ENCODE measurements at places on chromosomes 5 and 9. TPM values are rescaled to one million over a fixed set of nuclear protein-coding genes. Genes with fewer than 3 reads are reported as not detected.
A peak's percentile ranks its signal among the peaks of the same experiment; 100 is the strongest.

The STRBP gene
- polyA plus RNA-seq: 7.7 TPM

The CCDC192 gene
- polyA plus RNA-seq: not detected

The C5orf46 gene
- 0.66 TPM for polyA plus RNA-seq

The RAB3C gene
- polyA plus RNA-seq: 0.66 TPM

The PLPPR1 gene
- 0.50 TPM for polyA plus RNA-seq

The SPATA31D1 gene
- polyA plus RNA-seq: not detected

The FOXD4L3 gene
- polyA plus RNA-seq: not detected

DNA sequence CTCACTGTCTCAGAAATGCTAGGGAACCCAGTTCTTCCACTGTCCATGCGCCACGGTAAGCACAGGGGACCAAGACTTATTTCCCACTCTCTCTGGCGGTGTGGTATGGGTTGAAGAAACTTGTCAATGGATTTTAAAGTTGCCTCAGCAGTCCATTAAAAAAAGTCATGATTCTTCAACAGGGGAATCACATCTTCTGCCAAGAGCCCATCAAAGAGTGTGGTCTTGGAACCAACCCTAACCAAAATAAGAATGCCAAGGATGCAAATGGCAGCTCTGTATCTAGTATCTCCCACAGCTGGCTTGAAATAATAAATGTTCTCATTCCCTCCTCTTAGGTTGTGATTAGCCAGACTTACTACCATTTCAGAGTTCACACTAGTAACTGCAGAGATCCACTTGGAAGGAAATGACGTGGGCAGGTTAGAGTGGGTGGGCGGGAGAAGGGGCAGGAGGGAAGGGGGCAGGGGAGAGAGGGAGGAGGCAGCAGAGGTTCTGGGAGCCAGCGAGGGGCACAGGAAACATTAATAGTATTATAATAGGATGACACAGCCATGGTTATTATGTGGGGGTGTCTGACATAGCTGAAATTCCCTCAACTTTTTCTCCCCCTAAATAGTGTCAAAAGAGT lies 17.6 kb downstream of the PTCH1 start:
- no peak for DNase-seq

DNA sequence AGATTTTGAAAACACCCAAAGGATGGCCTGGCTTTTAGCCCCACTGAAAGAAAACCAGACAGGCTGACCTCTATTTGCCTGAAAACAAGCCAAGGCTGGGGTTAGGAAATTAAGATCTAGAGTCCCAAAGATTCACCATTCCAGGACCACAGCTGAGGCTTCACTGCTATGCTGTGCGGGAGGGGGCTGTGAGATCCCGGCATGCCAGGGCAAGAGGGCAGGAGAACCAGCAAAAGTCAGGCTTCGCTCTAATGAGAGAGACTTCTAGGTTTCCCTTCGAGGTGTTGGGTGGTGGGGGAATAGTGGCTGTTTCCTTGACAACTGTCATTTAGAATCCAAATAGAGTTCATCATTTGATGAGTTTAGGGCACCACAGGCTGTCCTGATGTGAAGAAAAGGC lies 152.9 kb upstream of the NFIB start:
- DNase-seq: no peak

DNA sequence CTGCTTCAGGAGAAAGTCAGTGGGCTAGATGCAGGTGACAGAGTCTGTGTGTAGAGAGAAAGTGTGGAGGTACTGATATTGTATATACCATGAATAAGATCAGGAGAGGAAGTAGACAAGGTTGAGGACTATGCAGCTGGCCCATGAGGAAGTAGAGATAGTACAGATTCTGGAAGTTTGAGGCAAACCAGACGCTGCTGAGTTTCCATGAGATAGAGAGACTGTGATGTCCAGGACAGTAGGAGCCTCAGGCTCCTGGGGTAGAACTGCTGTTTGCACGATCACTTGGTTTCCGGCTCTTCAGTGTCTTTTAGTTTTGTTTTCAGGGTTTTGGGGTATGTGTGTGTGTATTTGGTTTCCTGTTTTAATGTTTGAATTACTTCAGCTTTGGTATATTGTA lies 13.6 kb downstream of the OTULINL start:
- DNase-seq: no peak

GRCh38 chr9:131666774-131667173 lies 73.1 kb downstream of the RAPGEF1 start:
- no peak for DNase-seq

DNA sequence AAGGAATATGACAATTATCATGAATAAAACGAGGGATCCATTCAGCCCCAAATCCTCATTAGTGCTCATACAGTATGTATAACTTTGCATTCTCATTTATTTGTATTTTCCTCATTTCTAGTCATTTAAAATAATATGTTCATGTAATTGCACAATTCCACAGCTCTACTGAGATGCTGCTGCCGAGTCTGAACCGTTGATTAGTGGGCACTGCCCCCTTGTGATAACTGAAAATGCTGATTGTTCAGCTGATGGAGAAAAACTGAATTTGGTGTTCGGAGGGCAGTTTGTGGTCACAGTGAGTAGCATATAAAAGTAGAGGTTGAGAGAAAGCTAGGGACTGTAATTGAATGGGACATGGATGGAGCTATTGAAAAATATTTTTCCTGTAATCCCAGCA lies 12.2 kb upstream of the GPR151 start:
- DNase-seq: peak; percentile 29

GRCh38 chr5:123845356-123846100 lies 333.6 kb downstream of the CSNK1G3 start:
- DNase-seq: no peak

DNA sequence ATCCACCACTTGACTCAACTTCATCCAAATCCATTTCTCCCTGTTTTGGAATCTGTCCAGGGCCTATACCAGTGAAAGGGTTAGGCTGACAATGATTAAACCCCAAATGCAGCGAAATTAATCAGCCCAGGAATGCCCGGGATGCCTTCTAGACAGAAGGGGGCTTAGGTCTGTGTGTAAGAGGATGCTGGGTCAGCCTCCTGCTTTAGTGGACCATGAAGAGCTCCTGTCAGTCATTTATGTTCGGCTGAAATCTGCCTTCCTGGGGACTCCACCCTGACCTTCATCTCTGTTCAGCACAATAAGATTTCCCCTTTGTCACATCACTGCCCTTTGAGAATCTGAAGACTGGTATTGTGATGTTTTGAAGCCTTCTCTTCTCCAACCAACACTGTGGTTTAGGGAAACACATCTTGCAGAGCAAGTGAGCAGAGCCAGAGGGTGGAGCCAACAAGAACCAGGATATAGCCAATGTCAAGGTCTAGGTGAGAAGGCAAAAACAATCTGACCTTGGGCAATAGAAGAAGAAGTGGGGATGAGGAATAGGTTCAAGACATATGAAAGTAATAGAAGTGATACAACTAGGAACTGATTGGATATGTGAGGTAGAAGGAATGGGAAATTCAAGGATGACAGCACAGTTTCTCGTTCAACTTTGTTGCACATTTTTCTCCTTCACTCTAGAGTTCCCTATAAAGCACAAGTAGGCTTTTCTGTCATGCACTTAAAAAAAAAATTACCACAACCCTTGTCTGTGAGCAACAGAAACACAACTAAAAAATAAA lies 234.4 kb downstream of the ARHGAP26 start:
- no peak for DNase-seq

GRCh38 chr9:132986114-132986513 lies 7.6 kb downstream of the GFI1B start:
- DNase-seq: no peak

- DNase-seq: no peak
Measured at GRCh38 chr5:110104060-110104725, 414.5 kb downstream of the MAN2A1 start.

GRCh38 chr9:34957492-34958410 lies at the start of gene PHF24:
Gene PHF24, plus strand, starts transcription at chr9:34958285. Its CDS starts 13,014 bp downstream, at chr9:34971299.
- DNase-seq: no peak

DNA sequence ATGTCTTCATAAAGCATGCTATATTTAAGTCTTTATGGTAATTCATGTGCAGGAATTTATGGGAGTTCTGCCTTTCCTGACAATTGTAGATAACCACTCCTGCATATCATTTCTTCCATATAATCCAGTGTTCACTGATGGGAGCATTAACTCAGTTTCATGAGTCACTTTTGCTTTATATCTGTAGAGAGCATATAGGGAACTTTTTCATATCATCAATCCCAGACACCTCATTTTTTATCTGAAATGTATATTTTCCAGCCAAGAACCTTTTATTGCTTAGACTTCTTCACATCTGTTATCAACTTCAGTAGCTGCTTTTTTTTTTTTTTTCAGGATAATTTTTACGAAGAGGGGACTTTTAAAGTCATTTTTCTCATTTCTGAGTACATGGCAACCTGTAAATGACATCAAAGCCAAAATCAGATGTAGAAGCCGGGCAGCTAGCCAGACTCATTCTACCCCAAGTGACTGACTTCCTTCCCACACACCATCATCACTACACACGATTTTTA lies 41.1 kb downstream of the NFX1 start:
- DNase-seq: peak; percentile 79

DNA sequence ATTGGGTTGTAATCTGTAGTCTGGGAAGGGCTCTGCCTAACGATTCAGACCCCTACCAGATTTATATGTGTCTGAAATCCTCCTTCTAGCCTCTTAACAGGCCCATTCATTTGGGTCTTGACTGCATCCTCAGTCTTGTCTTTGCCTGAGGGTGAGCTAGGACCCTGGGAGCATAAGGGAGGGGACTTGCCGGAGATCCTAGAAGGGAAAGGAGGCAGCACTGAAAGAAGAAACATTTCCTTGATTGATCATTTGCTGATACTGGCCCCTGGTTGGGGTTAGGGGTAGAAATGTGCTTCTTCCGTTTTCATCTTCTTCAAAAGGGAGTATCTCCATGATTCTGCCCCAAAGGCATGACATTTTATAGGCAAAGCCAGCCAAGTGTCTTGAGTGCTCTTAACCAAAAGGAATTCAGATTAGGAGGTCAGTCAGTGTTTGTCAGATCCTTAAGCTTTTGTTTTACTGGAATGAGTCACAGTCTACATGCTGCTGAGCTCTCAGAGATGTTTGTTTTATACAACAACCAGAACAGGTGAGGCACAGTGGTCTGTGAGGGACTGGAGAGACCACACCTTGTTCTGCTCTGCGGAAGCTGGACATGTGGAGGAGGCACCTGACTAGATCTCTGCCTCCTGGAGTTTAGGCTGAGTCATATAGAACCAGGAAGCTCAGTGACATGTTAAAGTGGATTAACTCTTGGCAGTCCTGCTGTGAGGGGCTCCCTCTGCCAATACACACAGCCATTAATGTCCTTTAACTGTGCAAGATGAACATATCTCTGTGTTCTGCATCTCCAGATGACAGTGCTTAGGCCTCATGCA lies 37.7 kb downstream of the PCDHAC2 start:
- peak; percentile 22 for DNase-seq

GRCh38 chr5:148898413-148899075 lies 72.1 kb downstream of the ADRB2 start:
- no peak for DNase-seq

GRCh38 chr5:96809921-96810320 lies 2.2 kb upstream of the ERAP1 start:
- no peak for DNase-seq

DNA sequence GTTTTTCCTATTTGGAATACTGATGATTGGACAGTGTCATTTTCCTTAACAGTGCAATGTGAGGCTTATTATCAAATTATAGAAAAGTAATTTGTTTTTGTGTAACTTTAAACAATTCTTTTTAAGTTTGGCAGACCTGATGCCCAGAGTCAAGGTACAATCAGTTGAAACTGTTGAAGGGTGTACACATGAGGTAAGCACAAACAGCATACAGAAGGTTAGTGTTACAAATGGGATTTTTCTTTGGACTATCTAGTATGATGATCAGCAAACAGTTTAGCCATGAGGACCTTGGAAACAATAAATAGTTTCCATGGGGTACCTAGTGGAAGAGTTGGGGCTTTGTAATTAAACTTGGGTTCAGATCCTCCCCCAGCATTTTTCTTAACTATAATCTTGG lies 16.2 kb downstream of the MTREX start:
- no peak for DNase-seq
